Thymus (tissue), 14 donors: ENCODE measurements at places on chromosomes 6 and 20. TPM values are rescaled to one million over a fixed set of nuclear protein-coding genes. Genes with fewer than 3 reads are reported as not detected.

GRCh38 chr20:49367113-49367512 lies 89.3 kb upstream of the ZNFX1 start:
- H3K4me1 ChIP-seq: no peaks in the 10 kb centered on the region
- peaks cover 2% of the 10 kb centered on the region for H3K27me3 ChIP-seq
- no peak overlapping the region for H3K4me3 ChIP-seq
- H3K36me3 ChIP-seq: no peaks in the 10 kb centered on the region
- no peak for DNase-seq
- no peak overlapping the region for H3K27ac ChIP-seq

DNA sequence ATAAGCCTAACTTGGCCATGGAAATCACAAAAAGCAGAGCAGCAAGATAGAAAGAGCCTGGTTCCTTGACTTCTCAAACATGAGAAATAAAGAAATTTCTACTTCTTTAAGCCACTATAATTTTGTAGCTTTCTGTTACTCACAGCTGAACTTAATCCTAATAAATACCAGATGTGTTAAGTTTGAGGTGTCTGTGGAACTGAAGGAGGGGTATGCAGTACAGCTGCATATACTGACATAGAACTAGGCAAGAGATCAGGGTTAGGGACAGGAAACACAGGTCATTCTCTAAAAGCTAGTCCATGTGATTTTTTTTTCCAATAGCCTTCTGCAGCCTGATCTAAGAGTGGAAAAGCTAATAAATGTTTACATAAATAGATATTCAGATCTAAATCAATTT lies 123.9 kb downstream of the COL12A1 start:
- no peak for DNase-seq
- H3K27ac ChIP-seq: no peak overlapping the region
- H3K27me3 ChIP-seq: peaks cover 16% of the 10 kb centered on the region
- no peak overlapping the region for H3K4me3 ChIP-seq

GRCh38 chr20:46240881-46241280 lies 67.4 kb downstream of the CDH22 start:
- no peak overlapping the region for H3K4me3 ChIP-seq
- no peak for DNase-seq
- H3K27me3 ChIP-seq: peaks cover 1% of the 10 kb centered on the region

DNA sequence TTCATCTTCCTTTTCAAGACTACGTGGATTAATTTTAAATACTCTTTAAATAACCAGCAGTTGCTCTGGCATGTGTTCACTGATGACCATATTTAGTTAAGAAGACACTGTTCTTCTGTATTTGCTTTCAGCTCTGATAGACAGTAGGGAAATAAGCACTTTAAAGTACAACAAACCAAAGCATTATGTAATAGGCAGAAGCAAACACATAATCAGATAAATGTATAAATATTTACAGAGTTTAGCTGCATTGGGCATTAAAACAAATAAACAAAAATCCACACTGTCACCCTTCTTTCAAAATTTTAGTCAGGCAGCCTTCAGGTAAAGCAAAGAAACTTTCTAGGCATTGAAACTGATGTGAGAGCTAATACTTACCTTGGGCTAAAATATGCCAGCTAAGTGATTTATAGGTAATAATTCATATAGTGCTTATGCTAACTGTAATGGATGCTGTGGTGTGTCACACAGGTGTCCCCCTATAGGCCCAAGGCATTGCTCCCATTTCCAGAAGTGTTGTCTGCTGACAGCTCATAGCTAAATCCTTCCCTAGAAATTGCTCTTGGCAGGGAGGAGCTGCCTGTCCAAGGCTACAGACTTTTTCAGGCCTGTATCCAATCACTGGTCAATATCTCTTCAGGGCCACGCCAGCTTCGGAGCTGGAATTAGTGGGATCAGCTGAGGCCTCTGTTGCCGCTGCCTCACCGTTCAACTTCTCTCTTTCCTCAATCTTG lies 111.5 kb upstream of the CITED2 start:
- no peak for DNase-seq
- no peaks in the 10 kb centered on the region for H3K36me3 ChIP-seq
- H3K4me1 ChIP-seq: no peaks in the 10 kb centered on the region
- no peak overlapping the region for H3K4me3 ChIP-seq

The APOBEC2 gene
- 12.0 TPM for total RNA-seq

The TMEM217 gene
- 2.4 TPM for total RNA-seq
